ENCODE measurements at places on chromosomes 2 and 18.

DNA sequence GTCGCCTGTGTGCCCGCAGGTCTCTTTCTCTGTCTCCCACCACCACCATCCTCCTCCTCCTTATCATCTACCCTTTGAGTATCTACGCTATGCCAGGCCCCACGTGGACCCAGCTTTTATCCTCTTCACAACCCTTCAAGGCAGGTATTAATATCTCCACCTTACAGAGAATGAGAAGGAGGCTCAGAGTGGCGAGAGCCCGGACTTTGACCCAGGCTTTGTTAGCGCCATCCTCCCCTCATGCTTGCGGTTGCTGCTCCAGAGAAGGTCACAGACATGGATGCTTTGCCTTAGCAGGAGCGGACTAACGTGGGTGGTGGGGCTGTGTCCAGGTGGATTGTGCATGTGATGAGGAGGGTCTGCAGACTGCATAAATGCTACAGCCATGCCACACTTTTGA, 119.8 kb downstream of the CELF4 start:
- DNase-seq: no peak

- DNase-seq: no peak
These were observed 22.3 kb upstream of the B3GNT7 start for GRCh38 chr2:231373184-231373583.

DNA sequence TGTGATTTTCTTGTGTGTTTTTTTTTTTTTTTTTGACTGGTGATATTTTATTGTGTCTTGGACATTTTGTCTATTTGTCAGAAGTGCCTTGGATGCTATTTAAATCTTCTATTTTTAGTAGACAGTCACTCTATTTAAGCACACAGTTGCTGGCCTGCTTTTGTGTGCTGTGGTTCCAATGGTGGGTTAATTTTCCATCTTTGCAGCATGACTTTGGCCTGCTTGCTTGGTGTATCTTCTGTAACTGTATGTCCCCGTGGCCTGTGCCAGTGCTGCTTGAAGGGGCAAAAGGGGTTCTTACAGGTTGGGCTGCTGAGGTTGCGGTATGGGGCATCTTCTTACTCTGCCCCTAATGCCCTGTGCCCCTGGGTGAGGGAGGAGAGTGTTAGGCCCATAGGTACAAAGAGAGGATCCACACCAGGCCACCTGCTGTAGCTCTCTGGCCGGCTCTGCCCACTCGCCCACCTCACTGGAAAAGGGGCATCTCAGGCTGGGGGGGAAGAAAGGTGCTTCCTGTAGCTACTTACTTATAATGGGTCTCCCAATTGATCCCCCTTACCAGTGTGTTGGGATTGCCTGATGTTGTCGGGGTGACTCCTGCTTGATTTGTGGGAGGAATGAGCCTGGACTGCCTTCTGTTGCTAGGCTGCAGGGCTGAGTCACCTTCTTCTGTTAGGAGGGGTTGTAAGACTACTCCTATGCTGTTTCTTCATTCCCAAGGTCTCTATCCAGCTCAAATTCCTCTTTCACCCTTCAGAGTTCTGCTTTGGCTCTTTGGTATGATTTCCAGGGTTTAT, 490.0 kb upstream of the HS6ST1 start:
- DNase-seq: no peak

DNA sequence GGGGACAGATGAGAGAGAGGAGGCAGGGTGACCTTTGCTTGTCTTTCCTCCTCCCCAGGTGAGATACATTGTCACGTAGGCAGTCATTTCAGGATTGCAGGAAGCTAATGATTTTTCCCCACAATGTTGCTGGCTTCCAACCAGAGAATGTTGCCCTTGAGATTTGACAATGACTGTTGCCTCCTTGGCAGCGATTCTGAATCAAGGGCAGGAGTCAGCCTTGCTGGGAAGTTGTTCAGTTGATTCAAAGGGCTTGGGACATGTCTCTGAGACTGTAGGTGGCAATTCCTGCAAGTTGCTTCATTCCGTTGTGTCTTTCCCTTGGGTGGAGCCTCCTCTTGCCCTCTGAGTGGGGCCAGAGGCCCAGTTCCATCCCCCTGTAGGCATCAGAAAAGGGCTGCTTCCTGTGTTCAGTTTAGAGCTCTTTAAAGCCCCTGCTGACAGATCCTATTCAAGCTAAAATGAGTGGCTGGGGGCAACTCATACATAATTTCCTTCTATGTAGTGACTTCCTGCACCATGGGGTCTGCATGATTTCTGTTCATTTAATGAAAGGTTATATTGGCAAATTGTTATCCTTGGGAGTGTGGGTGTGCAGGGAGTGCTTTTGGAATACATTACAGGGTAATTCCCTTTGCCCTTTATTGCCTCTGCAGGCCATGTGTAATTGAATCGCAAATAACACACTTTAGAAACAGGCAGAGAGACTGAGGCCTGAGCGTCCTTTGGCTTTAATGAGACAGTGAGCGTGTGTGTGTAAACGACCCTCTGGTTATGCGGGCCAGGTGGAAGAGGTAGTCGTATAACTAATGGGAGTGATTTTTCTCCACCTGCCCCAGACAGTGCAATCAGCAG, 52.4 kb downstream of the GPR39 start:
- DNase-seq: no peak

DNA sequence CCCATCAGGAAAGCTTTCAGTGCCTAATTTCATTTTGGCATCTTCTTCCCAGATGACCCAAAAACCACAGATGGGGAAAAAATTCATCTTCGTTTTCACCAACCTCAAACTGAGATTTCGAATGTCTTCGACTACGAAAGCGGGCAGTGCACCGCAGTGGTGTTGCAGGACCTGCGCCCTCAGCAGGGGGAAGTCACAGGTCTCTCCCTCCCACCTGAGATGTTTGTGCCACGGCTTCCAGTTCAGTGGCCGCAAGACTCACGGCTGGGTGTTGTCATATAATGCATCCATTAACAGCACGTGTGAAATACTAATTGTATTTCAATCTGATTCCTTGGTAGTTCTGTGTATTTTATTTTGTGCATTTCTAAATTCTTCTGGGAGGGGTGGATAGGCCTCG, 66.2 kb upstream of the SALL3 start:
- no peak for DNase-seq

- DNase-seq: no peak
These were observed 79.2 kb upstream of the MGAT5 start for GRCh38 chr2:134174711-134175110.

DNA sequence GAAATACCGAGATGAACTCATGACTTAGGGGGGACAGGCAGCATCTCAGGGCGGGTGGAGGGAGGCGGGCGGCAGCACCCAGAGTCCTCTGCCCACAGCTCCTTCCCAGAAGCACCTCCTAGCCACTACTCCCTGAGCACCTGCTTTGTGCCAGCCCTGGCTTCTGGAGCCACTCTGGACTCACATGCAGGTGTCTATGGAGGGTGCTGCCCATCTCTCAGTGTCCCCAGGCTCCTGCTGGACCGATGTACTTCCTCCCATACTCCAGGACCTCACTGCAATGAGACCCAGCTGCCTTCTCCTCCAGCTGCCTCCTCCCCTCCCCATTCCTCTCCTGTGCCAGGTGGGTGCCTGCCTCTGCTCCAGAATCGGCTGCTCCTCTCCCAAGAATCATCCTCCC, 22.1 kb upstream of the OTOS start:
- no peak for DNase-seq

DNA sequence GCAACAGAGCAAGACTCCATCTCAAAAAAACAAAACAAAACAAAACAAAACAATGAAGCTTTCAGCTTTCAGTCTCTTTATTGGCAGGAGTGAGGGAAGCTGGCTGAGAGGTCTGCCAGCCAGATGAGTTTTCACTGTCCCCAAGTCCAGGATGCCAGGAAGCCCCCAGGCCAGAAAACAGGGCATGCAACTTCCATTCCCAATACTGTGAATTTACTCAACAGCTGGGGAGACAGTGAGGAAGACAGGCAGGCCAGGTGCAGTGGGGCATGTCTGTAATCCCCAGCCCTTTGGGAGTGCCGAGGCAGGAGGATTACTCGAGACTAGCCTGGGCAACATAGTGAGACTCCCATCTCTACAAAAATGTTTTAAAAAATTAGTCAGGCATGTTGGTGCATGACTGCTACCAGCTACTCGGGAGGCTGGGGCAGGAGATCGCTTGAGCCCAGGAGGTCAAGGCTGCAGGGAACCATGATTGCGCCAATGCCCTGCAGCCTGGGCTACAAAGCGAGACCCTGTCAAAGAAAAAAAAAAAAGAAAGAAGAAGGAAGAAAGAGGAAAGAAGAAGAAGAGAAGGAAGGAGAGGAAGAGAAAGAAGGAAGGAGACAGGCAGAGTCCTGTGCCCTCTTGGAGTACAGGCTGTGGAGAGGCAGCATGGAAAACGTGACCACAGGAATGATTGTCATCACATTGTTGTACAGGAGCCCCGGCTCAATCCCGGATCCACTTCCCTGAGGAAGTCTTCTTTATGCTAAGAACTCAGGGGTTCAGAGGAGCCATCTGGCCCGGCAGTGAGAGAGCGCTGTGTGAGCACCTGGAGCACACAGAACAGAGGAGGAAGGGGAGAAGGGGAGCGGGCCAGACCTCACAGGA, 29.2 kb upstream of the POMC start:
- DNase-seq: no peak

DNA sequence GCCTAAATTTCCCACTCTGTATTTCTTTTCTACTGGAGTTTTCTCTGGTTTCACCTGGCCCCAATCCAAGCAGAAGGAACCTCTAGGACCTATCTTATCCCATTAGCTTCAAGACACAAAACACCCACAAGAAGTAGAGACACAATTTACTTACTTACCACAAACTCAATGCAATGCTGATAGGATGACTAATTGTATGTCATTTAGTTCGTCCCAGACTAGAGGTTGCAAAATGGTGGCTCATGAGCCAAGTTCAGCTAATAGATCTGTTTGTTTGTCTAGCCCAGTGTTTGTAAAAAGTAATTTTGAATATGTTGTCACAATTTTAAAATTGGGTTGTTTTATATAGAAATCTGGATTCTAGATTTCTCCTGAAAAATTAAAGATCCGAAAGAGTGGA, 34.7 kb upstream of the ZSWIM2 start:
- no peak for DNase-seq

DNA sequence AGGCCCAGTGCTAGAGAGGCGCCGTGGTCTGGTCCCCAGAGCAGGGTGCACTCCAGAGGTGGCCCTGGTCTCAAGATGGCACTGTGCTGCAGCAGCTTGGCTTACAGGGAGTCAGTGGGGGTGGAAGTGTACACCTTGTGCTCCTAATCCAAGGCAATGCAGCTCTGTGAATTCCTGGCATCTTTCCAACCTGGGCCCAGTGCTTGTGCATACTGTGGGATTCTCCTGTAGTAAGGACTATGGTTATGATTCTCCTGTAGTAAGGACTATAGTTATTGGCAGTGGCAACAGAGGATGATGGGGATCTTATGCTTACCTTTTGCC, 616.7 kb upstream of the REG3G start:
- DNase-seq: no peak

DNA sequence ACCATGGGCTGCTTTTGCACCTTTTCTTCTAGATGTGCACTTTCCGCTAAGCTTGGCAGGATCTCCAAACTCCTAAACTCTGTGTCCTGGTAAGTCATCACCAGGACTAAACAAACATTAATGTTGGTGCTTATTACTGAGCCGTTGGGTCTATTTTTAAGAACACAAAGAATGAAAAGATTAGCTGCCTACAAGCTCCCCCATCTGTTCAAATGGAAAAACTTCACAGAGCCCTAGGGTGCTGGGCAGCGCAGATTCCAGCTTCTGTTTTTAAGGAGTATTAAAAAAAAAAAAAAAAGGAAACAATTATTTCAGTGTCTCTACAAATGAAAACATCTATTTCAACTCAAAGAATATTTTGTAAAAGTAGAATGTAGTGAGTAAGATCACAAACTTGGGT, 97.8 kb upstream of the AQP4 start:
- DNase-seq: no peak

Measured in T follicular helper cell (primary cell).